HT-29 (cell line): ENCODE measurements at places on chromosomes 5 and 9.
A peak's percentile ranks its signal among the peaks of the same experiment; 100 is the strongest.

- DNase-seq: no peak
These were observed 142.2 kb upstream of the KLF4 start for GRCh38 chr9:107631788-107632187.

DNA sequence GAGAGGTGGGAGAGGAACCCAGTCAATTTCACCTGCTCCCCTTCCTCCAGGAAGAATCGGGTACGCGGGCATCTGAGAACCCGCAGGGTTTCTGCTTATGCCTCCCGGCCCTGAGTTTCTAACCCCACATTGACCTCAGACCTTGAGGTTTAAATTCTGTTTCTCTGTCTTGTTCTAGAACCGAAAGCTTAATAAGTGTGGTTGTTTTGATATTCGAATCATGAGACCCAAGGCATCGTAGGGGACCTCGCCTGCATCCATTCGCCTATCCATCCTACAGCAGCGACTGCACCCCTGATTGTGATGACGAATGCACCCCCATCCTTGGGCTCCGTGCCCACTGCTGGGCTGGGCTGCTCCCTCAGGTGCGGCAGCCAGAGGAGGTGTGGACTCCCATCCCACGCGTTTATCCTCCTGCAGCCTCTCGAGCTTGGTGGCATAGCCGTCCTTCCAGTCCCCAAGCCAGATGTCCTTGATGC lies 80.8 kb upstream of the IER5L start:
- no peak for DNase-seq

- peak; percentile 35 for DNase-seq
These were observed 30.3 kb upstream of the GRXCR2 start for GRCh38 chr5:145903113-145903512.

- no peak for DNase-seq
These were observed 9.4 kb upstream of the REEP5 start for GRCh38 chr5:112931473-112931872.

DNA sequence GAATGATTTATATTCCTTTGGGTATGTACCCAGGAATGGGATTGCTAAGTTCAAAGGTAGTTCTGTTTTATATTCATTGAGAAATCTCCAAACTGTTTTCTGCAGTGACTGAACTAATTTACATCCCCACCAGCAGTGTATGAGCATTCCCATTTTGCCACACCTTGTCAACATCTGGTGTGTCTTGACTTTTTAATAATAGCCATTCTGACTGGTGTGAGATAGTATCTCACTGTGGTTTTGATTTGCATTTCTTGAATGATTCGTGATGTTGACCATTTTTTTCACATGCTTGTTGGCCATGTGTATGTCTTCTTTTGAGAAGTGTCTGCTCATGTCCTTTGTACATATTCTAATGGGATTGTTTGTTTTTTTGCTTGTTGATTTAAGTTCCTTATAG lies 421.5 kb downstream of the KIAA0825 start:
- DNase-seq: no peak

- no peak for DNase-seq
These were observed 356.2 kb downstream of the NPR3 start for GRCh38 chr5:33067291-33067690.

- DNase-seq: no peak
These were observed 16.3 kb downstream of the PTPN3 start for GRCh38 chr9:109481856-109482255.

DNA sequence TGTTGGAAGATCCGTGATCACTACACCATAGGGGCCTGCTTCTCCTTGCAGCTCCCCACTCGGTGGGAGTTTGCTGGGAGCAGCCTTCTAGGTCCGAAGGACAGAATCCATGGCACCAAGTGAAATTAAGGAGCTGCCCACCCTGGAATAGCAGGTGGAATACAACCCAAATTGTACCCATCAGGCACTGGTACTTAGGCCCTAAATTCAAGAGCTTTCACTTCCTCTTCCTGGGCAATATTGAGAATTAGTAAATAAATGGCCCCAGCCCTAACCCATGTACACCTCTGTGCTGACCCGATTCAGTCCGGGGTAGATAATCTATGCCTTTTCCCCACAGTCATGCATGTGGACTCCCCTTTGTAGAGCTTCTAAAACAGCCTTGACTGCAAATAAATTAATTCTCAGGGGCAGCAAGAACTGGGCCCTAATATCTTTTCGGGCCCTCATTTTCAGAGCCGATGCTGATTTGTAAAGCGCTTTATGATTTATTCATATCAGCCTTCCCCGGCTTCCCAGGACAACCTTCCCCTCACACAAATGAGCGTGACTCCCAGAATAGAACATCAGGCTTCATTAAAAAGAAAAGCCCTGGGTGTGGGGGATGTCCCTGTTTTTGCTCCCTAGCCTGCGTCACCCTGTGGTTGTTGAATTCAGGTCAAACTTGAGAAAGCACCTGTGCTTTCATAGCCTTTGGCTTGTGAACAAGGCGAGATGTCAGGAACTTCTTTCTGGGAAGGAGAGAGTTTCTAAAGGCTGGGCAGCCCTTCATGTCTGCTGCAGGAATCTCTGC lies 126.1 kb upstream of the TBC1D2 start:
- no peak for DNase-seq

GRCh38 chr9:109584205-109584604 lies 86.1 kb upstream of the PTPN3 start:
- no peak for DNase-seq

DNA sequence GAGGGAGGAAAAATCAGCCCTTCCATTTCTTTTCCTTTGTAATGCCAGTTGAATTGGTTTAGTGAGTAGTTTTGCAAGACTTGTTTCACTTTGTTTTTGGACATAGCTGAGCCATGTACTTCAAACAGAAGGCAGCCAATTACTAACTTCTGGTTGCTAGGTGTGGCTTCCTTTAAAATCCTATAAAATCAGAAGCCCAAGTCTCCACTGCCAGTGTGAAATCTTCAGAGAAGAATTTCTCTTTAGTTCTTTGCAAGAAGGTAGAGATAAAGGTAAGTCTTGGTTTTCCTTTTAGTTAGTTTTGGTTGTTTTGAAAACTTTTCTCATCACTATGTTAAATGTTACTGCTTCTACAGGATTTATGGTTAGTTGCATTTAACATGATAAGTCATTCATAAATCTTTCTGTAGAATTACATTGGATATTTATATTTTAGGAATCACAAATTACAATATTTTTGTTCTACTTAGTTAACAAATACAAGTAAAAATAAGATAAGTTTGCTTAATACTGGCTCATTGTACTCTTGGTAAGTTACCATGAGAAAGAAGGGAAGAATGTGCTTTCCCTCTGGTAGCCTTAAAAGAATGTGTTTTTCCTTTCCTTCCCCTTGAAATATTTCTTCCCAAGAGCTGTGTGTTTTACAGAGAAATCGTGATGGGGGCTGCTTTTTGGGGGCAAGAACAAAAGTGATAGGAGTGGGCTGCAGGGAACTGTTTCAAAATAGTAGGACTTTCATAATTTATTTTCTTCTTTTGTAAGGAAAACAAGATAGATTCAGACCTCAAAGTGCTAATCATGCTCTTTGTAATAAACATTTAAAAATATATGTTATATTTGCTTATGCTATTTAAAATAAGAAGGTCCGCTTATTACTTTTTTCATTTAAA lies at the start of gene ANXA1:
Gene ANXA1 (plus strand): TSS at position 213 of the 890 bp plus-strand sequence. CDS start 6,671 bp downstream, outside the sequence.
- DNase-seq: peak; percentile 88

- no peak for DNase-seq
These were observed 59.0 kb downstream of the KCNIP1 start for GRCh38 chr5:170562875-170563228.

GRCh38 chr9:92147030-92147851 lies 32.0 kb upstream of the SPTLC1 start:
- peak; percentile 78 for DNase-seq

DNA sequence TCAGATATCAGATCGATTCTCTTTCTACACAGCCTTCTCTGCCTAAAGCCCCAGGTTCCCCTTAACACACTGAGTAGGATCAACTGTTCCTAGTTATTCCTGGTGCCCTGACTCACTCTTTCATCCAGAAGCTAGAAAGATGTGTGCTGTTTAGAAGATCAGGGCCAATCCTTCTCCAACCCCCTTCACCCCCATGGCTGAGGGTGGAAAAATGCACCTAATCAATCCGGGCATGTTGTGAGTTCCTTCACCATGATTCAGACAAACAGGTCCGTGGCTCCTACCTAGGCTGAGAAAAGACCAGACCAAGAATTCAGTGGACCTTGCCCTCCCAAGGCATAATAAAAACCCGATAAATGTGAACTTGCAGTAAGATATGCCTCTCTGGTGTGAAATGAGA lies 85.4 kb upstream of the EQTN start:
- DNase-seq: peak; percentile 48

- peak; percentile 50 for DNase-seq
These were observed 26.9 kb downstream of the ZNF484 start for GRCh38 chr9:92850898-92851297.

DNA sequence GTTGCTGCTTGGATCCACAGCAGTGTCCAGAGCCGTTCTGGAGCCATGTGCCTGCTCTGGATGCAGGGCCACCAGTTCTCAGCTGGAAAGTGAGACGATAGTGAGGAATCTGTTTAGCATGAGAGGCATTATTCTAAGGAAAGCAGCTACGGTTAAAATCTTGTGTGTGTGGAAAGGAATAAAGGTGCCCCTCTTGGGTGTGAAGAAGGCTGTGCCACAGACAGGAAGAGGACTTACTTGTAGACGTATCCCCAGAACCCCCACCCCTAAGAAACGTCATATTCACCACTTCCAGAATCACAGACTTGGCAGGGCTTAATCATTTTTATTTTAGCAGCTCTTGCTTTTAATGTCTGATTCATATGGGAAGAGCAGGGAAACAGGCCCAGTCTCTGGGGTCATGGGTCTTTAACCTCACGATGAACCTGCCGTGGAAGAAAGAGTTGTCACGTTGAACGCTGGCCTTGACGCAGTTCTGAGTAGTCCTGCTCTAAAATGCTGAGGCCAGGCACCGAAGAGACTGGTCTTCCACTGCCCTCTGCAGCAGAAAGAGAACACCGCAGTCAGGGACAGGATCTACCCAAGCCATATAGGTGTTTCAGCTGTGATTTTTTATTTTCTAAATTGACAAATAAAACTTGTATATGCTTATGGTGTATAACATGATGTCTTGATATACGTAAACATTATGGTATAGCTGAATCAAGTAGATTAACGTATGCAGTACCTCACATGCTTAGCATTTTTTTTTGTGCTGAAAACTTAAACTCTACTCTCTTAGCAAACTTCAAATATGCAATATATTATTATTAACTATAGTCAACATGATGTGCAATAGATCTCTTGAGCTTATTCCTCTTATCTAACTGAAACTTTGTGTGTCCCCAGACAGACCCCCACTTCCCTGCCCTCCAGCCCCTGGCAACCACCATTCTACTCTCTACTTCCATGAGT lies 38.8 kb downstream of the CARTPT start:
- peak; percentile 81 for DNase-seq

DNA sequence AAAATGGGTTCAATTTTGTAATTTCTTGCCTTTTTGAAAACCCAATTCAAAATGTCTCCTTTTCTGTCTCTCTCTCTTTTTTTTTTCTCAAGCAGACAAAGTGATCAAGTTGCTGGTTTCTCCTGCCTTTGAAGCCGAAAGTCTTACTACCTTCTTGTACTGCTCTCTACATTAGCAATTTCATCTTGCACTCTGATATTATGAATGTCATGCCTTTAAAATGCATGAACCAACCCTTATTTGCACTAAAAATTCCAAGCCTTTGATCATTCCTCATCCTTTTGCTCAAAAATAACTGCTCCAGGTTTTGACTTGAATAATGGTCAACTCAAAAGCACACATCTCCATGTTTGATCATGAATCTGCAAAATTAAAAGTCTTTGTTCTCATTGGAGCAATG lies 125.2 kb downstream of the CETN3 start:
- no peak for DNase-seq

DNA sequence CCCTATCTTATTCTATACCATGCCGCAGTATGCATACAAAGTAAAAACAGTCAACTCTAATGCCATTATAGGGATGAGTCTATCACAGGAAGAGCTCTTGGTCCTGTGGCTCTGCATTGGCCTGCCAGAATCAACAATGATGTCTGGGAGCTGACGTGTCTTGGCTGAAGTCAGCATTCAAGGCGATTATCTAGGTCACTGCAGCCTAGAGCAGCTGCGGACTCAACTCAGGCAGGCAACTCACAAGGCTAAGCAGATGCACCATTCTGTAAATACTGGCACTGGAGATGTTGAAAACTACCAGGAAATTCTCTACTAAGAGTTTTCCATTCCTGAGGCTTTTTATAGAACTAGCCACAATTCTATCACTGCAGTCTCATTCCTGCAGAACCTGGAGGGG lies 13.3 kb downstream of the SPATA9 start:
- no peak for DNase-seq

DNA sequence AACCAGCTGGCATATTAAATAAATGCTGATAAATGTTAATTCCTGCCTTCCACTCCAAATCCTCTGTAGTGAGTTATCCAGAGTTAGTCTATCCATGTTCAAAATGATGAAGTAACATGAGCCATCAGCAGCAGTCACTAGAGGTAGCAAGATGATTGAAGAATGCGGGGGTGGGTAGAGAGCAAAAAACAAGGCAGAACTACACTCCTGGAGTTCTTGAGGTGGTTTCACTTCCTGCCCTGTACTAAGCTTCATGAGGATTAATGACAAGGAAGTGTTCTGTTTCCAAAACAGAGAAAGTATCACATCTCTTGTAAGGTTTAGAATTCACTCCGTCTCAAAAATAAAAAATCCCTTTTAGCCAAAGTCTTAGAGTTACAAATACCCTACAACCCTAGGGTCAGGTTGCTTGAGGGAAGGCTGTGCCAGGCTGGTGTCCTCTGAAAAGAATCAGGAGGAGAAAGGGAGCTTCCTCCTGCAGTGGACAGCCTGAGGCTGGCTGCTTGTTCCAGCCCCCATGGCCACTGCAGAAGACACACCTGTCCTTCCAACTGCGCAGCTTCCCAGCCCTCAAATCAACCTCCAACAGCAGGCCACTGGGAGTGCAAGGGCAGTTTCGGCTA lies 180.2 kb downstream of the DENND1A start:
- DNase-seq: no peak

GRCh38 chr5:134430001-134430569 lies 18.4 kb upstream of the CDKN2AIPNL start:
- no peak for DNase-seq

DNA sequence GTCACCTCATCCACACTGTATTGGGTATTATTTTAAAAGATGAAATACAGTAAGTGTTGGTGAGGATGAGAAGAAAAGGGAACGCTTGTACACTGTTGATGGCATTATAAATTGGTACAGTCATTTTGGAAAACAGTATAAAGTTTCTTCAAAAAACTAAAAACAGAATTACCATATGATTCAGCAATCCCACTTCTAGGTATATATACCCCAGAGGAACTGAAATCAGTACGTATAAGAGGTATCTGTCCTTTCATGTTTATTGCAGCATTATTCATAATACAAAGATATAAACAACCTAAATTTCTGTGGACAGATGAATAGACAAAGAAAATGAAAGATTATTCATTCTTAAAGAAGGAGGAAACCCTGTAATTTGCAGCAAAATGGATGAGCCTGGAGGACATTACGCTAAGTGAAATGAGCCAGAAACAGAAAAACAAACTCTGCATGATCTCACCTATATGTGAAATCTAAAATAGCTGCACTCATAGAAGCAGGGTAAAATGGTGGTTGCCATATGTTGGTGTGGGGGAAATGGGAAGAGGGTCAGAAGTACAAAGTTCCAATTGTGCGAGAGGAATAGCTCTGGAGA lies 191.6 kb downstream of the TRIM36 start:
- no peak for DNase-seq
